ENCODE measurements at places on chromosomes 6 and 20.
A peak's percentile ranks its signal among the peaks of the same experiment; 100 is the strongest.

DNA sequence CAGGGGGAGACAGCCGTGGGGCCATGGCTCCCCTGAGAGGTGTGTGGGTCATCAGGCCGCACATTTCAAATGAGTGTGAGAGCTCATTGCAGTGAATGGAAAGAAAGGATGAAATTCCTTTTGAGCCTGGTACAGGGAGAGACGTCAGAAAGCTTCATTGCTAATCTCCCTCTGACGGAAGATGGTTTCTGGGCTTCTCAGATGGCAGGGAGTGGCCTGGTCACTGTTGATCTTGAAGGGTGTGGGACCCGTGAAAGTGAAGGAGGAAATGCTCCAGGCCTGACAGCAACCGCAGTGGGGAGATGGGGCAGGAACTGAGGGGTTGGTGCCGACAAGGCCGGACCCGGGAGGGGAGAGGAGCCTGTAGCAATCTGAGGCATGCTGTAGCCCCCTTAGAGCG is 127.4 kb downstream of the MYLK4 start:
- no peak for DNase-seq

DNA sequence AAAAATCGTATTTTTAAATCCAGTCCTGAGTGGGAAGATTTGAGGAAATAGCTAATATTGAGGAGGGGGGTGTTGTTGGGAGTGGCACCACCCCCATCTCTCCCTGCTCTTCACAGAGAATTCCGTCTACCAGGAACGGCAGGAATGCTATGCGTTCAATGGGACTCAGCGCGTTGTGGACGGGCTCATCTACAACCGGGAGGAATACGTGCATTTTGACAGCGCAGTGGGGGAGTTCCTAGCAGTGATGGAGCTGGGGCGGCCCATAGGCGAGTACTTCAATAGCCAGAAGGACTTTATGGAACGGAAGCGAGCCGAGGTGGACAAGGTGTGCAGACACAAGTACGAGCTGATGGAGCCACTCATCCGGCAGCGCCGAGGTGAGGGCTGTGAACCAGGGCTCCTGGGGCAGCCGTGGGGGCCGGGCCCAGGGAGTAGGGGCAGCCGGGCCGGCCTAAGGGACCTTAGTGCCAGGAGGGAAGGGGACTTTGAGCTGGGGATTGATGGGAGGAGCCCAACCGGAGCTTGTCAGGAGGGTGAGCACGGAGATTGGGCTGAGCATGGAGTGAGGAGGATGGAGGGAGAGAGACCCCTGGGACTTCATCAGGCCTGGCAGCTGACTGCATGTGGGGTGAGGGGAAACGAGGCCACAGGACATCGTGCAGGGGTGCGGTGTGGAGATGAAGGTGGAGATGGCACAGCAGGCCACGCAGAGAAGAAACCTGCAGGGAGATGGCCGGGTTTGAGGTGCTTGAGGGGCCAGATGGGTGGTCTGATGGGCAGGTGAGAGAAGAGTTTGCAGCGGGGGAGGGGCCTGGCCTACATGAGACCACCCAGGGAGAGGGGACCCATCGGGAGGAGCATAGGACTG is 41.3 kb downstream of the HLA-DPB1 start:
- DNase-seq: no peak

DNA sequence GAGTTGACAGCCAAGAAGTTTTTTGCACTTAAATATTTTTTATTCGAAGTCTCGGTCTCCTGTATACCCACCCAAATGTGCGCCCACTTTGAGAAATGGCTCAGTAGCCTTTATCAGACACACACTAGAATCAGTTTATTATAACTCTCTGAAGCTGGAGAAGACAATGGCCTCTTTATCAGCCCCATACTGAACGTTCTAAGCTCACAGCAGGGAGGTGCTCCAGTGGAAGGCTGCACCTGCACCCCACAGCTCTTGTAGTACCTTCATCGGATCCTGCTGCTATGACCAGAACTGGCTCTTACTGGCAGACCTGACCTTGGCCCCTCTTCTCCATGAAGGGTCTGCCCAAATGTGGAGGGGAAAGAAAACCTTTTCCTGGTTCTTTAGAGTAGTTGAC is 165.0 kb upstream of the SCGN start:
- DNase-seq: no peak

DNA sequence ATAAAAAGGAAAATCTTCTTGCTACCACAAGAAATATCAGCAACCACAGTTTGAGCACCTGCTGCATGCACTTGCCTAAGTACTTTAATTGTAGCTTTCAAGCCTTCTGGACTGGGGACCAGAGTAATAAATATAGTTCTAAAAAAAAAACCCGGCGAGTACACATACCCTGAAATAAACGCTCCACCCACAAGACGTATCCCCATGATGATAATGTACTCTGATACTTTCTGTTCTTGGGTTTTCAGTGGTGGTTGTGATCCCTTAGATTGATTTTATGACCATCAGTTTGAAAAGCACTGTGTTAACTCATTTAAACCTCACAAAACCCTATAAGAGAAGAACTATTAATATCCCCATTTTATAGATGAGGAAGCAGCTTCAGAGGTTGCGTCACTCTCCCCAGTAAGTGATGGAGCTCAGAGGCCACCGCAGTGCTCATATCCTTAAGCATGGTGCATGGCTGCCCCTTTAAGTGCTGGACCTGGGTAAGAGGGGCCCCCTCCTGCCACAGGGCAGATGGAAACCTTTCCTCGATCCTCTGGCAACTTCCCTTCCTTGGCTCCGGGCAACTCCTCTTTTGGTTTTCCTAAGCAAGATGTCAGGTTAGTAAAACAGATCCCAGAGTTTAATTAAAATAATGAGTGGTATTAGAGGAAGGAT is 67.3 kb downstream of the KCNB1 start:
- DNase-seq: no peak

DNA sequence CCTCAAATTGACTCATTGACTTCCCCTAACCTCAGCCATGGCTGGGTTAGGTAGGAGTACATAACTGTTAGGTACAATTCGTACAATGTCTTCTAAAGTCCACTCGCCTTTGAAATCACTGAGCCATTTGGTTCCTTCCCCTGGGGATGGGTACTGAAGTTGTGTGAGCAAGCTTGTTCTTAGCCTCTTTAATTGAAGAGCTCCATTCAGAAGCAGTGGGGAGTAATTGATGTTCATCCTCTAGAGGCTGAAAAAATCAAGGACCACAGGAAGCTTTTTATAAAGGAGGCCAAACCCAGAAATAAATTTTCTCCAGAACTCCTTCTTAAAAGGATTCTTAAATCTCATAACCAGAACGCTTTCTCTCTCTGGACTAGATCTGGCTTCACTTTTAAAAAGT is 60.6 kb downstream of the ANKS1A start:
- DNase-seq: no peak

GRCh38 chr6:170440437-170440836 is 112.7 kb downstream of the PSMB1 start:
- DNase-seq: no peak

GRCh38 chr6:16657768-16658167 is 103.5 kb downstream of the ATXN1 start:
- DNase-seq: no peak

- no peak for DNase-seq
Observed at GRCh38 chr6:43924222-43924702, 154.3 kb downstream of the VEGFA start.

GRCh38 chr20:4369798-4370124 is 351.9 kb upstream of the PRND start:
- DNase-seq: no peak

DNA sequence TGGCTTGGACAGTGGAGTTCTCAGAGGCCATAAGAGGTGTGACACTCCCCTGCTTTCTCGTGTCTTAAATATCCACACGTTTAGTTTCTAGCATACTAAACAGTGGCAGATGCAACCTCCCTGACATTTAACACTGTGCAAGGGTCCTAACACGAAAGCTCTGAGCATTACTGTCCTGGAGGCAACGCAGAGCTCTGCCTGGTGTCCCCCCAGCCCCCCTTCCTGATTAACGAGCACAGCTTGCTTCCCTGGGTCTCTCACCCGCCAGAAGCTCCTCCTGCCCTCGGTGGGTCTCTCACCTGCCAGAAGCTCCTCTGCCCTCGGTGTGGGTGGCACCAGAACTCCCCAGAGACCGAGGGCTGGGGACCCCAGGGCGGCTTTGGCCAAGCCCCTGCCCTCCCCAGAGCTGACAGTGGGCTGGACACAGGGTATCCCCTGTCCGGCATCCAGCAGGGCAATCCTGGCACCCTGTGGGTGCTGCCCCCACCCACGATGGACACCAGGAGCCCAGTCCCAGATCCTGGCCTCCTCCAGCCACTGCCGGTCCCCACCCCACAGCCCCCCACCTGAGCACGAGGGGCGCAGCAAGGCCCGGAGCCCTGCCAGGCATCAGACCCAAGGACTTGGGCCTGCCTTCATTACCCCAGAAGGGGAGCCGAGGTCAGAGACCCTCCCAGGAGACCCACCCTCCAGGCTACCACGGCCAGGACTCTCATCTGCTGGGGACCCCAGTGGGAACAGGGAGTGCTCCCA is 12.4 kb upstream of the KCNQ2 start:
- DNase-seq: no peak

- no peak for DNase-seq
Observed at GRCh38 chr6:13175759-13176158, 152.6 kb downstream of the TBC1D7 start.

DNA sequence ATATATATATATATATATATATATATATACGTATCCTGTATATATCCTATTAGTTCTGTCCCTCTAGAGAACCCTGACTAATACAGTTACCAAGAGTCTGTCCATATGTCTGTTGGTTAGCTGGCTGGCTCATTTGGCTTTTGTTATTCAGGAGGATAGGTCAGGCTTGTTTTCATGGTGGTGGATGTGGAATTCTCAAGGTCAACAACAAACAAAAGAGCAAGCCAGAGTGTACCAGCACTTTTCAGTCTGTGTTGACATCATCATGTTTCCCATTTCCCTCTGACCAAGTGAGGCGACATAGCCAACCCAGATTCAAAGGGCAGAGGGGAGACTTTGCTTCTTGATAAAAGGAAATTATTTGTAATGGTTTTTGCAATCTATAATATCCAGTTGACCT is 88.5 kb upstream of the PTCHD4 start:
- no peak for DNase-seq

GRCh38 chr20:13424174-13424833 is 203.2 kb downstream of the ISM1 start:
- no peak for DNase-seq

- no peak for DNase-seq
Observed at GRCh38 chr6:30635834-30636233, 9.2 kb downstream of the ATAT1 start.

- peak; percentile 59 for DNase-seq
Observed at GRCh38 chr20:31712564-31713311, 9.9 kb downstream of the BCL2L1 start.

GRCh38 chr6:168268755-168269154 is 50.8 kb downstream of the DACT2 start:
- DNase-seq: no peak

DNA sequence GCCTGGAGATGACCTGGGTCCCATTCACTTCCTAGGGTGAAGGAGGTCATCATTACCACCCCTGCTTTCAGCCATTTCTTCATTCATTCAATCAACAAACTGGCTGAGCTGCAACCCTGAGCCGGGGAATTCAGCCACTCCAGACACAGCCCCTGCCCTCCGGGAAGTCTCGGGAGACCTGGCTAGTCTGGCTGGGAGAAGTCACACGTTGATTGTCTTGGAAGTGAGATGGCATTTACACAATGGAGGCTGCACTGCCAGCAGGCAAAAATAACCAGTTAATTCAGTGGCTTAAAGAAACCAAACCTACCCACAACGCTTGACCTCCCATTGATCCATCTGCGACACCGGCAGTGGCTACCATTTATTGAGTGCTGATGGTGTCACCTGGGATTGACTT is 2.0 kb upstream of the PMEPA1 start:
- no peak for DNase-seq

- no peak for DNase-seq
Observed at GRCh38 chr6:37673436-37673835, 24.2 kb downstream of the MDGA1 start.

GRCh38 chr6:328136-328670 is 35.9 kb downstream of the DUSP22 start:
- peak; percentile 82 for DNase-seq

GRCh38 chr6:132675749-132676148 is 16.8 kb upstream of the TAAR1 start:
- DNase-seq: no peak

DNA sequence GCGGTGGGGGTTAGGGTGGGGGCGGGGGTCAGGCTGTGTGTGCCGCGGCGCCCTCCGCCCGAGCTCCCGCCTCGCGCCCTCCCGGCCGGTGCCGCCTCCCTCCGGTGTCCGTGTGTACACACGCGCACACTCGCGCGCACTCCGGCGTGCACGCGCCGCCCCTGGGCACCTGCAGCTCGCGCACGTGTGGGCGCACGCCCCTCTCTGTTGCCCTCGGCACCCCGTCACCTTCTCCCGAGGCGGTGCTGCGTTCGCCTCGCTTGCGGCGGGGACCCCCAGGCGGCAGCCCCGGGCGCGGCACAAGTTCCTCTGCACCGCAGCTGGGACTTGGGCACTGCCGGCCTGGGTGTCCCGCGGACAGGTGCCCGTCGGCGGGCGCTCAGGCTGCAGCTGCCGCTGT is 525 bp downstream of the MACROD2 start:
- DNase-seq: no peak

GRCh38 chr6:11450037-11450436 is 87.5 kb upstream of the TMEM170B start:
- no peak for DNase-seq

DNA sequence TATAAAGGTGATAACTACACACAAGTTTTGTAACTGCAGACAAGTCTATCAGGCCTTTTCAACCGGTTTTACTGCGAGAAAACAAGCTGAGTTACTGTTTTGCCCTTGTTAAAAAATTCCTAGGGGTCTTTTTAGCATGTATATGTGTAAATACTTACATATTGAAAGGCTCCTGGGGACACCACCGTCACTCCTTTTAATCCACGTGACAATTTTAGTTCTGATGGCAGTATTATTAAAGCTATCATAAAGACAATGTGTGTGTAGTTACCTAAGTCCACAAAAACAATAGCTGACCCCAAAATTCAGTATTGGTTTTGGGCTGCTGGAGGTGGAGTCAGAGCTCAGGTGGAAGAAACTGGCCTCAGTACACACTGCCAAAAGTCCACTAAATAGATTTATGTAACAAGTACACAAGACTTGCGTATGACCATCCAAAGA is 41.3 kb upstream of the HFE start:
- DNase-seq: no peak

DNA sequence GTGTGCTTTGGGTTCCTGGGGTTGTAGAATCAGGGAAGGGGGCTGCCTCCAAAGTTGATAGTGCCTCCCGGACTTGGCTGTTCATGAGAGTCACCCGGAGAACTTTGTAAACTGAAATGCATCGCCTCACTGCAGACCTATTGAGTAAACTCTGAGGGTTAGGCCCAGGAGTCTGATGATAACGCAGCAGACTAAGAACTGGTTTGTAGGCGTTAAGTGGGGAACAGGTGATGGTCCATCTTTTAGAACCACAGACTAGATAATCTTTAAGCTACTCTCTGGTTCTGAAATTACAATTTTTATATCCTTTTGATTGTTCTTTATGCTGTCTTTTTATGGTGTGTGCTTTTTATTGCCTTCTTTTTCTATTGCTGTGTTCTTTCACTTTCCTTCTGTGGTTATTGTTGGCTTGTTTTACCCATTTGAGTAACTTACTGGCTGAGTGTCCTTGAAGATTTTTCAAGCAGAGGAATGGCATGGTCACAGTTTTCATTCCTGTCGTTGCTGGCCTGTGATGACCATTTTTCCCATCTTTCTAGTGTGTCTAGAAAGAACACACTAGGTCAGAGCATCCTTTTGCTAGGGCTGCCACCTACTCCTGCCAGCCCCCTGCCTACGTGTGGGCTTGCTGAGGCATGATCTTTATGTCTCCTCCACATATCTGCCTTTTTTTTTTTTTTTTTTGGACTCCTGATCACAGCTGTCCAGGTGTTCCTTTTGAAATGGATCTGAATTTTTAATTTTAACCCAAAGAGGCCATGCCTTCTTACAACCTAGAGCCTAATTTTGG is 30.9 kb downstream of the LRRC1 start:
- no peak for DNase-seq

All from GM04504 (cell line).